ENCODE measurements at places on chromosomes 12 and 14.

GRCh38 chr14:88310449-88310848 is 12.6 kb downstream of the KCNK10 start:
- DNase-seq, result no peak

DNA sequence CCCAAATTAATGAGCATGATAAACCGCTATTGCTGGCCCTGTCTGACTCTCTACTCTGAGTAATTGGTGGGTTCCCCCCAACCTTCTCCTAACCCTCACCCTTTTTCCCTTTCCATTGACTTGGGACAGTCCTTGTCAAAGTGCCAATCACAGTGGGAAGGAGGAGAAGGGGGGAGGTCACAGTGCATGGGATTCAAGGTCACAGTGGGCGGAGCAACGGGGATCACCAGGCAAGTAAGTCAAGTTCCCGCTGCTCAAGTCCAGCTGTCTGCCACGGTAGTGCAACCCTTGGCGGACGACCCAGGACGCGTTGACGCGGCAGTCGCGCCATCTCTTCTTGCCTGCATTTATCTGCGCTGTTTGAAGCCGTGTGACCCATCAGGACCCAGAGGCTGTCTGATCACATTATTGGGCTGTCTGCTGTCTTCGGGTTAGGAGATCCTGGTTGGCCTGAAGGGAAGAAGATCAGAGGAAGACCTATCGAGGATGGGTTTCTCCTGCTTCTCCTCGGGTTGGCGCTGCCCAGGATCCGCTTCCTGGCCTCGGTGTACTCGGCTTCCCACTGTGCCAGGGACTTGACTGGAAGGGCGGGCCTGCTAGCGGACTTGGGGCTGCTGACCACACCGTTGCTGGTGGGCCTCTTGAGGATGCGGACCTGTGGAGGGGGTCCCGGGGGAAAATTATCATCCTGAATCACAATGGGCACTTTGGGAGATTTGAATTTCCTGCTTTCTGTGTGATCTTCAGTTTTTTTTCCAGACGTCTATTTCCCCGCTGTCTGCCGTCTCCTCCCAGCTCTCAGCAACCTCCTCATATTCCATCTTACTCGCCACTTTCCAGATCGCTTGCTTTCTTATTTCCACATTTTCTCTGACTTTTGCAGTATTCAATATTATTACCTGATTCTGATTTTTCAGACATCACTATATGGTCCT is 3.1 kb upstream of the MDM2 start:
- no peak for DNase-seq

GRCh38 chr12:103455020-103455763 is 40.6 kb downstream of the C12orf42 start:
- DNase-seq, result no peak

DNA sequence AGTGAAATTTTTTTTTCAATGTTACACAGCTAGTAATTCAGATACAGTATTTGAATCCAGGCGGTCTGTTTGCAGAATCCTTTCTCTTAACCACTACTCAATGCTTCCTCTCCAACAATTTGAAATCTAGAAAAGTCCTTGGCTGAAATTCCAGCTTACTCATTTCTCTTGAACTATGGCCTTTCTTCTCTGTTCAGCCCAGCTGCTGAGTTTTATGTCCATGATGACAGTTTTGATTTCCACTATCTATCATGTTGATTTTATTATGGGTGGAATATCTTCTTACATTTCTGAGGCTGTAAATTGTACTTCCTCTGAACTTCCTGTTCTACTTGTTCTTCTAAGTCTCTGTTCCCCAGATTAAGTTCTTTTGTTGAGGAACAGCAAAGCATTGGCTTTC is 315.3 kb downstream of the DIO2 start:
- no peak for DNase-seq

DNA sequence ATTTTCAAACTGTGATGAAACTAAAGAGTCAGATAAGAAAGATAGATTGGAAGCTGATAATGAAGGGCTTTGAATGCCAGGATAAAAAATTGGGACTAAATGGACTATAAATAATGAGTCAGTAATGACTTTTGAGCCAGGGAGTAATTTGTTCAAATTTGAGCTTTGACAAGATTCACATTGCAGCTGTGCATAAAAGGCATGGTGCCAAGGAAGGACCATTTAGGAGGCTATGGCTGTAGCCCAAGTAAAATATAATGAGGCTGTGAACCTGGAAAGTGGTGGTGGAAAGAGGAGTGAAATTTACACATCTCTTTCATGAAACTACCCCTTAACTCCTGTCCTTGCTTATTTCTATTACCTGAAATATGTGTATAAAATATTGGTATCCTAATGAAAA is 218.5 kb downstream of the SLC6A15 start:
- DNase-seq, result no peak

DNA sequence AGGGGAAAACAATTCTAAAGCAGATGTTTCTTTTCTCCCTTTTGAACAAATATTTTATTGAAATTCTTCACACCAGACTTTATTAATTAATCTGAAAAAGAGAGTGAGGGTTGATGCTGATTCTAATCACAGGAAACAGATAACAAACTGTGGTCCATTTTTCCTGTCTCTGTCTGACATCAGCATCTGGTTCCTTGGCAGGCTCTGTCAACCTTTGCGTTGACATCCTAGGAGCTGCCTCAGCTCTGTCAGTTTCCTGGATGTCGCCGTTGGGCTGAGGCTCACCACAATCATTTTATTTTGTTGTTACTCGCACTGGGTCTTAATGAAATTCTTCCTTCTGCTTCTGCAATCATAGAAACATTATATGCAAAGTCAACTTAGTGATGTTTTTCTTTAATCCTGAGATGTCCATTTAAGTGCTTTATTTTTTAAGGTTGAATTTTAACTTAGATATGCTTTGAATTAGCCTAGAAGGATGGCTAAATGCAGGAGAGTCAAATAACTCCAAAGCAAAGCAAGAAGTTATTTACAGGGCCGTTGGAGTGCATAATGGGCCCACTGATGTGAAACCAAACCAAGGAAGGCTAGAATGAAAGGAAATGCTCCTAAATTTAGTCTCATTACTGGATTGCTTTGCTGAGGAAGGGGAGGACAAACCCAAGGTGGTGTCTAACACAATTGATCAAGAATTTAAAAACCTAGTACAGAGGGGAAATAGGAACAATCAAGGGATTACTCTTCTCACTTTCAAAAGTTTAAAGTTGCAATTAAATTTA is 542.4 kb downstream of the FLRT2 start:
- DNase-seq, result no peak

- no peak for DNase-seq
These were observed 452.3 kb downstream of the ADAMTS20 start for GRCh38 chr12:43099691-43100163.

- no peak for DNase-seq
These were observed 1963.4 kb upstream of the FLRT2 start for GRCh38 chr14:83566567-83566966.

- DNase-seq, result no peak
These were observed 50.5 kb upstream of the CCDC175 start for GRCh38 chr14:59627011-59627520.

GRCh38 chr14:58994130-58994529 is 194.3 kb upstream of the DAAM1 start:
- DNase-seq, result no peak

GRCh38 chr14:31080056-31080455 is 53.9 kb upstream of the STRN3 start:
- DNase-seq, result no peak

DNA sequence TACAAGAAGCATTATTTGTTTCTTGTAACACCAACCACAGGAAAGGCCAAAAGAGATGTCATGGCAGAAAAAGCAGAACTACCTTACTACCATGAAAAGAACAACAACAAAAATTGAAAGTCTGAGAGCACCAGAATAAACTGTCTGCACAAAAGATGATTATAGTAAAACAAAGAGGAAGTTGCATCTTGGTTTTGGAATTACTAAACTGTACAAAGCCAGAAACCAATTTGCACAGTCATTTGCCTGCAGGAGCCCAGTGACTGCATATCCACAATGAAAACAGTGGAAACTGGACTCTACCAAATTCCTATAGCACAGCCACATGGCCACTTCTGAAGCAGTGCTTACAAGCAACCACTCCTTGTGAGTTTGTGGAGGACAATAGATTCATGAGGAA is 276.2 kb downstream of the SSPN start:
- no peak for DNase-seq

DNA sequence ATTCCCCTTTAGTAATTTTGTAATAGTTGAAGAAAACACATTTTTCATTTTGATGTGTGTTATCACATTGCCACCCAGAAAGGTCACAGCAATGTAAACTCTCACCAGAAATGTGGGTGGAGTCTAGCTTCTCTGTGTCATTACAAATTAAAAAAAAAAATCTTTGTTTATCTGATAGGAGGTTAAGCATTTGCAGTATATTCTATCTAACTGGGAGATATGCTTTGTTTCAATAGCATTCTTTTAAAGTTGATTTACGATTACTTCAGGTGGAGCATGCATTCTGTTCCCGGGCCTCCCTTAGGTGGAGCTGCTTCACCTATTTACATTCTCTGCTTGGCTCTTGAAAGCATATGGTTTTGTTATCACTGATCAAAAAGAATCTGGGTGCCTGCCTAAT is 7.8 kb downstream of the ADIPOR2 start:
- DNase-seq, result no peak

DNA sequence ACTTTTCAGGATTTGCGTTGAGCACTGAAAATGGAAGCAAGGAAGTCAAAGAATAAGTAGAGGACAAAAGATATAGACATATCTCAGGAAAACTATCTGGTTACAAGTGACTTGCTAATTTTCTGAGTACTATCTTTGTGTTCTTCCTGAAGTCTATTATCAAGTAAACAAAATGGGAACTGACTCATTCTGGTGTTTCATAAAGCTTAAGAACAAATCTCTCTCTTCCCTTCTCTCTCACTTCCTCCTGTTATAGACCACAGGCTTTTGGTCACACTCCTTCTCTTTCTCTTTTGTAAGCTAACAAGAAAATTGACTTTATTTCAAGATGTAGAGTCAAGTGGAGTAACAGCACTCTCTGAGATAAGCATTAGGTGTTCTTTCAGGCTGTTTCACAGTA is 406.6 kb upstream of the SYT1 start:
- no peak for DNase-seq

- DNase-seq, result no peak
These were observed 460.1 kb downstream of the NAV3 start for GRCh38 chr12:78290606-78291345.

DNA sequence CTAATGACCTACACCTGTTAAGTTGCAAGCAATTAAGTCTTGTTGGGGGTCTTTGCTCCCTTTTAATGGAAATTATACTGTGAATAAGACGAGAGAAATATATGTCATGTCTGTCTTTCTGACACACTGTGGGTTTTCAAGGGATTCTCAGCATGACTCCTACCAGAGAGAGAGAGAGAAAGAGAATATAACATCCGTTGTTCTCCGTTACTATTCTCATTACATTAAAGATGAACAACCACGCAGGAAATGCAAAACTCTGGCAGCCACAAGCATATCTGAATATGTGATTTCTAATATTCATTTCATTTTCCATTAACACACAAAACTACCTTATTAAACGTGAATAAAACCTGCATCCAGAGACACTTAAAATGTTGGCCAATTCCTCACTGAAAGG is 67.3 kb upstream of the EGLN3 start:
- no peak for DNase-seq

GRCh38 chr12:24955389-24955788 is 6.5 kb upstream of the BCAT1 start:
- no peak for DNase-seq

DNA sequence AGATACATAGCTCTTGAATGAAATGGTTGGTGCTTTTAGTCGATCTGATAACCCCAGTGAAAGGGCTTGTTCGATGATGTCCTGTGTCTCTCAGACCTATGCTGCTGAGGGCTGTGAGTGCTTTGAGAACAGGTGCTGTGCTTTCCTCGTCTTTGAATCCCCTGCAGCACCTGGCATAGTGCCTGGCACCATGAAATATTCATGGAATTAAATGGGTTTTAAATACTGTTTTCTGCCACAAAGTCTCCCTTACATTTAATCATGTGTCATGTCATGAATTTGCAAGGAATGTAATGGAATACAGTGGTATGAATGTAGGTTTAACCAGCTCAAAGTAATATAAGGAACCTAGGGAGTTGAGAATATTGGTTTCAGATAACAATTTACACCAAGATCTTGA is 220.5 kb upstream of the PRICKLE1 start:
- no peak for DNase-seq

DNA sequence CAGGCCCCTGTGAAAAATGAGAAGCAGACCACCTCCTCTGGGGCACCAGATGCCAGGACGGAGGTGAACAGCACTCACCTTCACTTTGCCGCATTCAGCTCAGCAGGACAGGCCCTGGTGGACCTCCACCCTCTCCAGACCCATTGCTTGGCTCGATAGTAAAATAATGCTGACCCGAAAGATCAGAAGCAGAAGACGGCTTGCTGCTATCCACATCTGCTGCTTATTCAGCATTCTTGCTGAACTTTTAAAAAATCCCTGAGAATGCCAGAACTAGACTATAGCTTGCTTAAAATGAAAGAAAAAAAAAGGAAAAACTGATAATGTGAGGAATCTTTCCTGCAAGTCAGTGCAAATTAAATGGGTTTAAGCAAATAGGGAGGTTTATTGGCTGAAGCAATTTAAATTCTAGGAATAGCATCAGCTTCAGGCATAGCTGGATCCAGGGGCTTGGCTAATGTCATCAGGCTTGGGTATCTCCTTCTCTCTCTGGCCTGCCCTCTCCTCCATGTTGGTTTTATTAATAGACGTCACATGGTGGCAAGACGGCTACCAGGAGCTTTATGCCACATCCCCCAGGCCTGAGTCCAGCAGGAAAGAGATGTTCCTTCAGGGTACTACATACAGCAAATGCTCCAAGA is 137.9 kb downstream of the SCARB1 start:
- no peak for DNase-seq

DNA sequence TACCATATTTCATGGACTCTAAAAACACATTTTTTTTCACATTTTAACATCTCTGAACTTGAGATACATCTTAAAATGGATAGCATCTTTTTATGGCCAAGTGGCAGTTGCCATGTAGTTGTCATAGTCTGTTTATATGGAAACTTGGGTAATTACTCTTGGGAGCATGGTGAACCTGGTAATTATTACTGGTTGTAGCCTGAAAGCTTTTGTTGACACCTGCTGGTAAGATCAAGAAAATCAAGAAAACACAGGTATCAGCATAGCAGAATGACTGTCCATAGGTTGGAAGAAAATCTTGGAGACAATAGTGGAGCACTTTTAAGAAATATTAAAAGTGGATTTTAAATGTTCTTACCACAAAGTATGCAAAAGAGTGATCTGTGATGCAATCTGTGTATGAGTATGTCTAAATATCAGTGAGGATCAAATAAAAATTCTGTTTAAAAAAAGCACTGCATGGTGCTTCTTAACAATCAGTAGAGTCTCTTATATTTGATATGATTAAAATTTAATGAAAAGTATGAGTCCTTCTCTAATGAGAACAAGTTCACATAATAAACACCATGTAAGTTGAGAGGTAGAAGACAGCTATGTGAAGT is 44.2 kb downstream of the TTC8 start:
- peak; percentile 32 for DNase-seq

DNA sequence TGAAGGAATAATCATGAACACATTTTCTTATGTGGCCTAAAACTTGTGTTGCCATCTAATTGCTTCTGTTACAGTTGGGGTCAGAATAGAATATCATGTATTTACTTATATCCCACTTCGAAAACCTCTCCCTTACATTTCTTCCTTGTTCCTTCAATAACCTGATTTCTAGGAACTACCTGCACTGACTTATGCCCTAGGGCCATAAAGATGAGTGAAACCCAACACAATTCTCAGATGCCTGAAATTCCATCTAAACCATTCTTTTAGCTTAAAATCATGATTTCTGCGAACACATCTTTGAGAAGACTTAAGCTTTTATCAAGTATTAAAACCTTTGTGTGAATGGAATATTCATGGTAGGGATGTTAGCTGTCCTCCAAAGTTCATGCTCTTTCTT is 142.7 kb downstream of the SNAPC1 start:
- DNase-seq, result no peak

All from endothelial cell of umbilical vein (primary cell).